ENCODE measurements at places on chromosomes 12 and 14.

DNA sequence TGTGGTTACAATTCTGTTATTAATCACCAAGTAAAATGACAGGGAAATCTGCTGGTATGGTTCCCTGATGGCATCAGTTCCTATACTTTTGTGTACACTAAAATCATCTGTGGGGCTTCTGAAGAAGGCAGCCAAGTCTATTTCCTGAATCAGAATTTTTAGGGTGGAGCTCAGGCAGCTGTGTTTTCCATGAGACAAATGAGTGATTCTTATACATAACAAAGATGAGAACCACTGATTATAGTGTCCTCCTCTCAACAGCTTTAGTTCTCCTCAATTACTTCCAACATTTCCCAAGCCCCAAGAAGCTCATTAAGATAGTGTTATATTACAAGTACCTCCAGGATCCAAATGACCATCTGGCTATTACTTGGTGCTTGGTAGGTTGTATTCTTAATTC lies 64.5 kb upstream of the USP44 start:
- DNase-seq, result no peak

DNA sequence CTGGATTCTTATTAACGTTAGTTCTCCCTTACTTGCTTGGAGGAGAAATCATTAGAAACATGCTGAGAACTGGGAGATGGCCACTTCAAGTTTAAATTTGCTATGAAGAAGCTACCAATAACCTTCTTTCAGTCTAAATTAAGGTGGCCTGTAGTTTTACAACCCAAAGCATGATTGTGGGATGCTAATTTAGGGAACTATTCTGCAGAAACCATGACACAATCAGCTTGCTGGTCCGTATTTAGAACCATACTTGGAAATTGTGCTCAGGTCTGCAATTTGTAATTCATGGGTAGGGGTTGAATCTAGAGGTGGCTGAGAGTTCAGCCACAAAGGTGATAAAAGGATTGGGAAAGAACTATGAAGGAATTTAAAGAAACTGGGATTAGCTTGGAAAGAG lies 405.7 kb downstream of the RAD51B start:
- no peak for DNase-seq

GRCh38 chr14:87767567-87767901 lies 225.4 kb downstream of the GALC start:
- no peak for DNase-seq

- DNase-seq, result no peak
Measured at GRCh38 chr12:130026608-130027176, 122.9 kb upstream of the TMEM132D start.

DNA sequence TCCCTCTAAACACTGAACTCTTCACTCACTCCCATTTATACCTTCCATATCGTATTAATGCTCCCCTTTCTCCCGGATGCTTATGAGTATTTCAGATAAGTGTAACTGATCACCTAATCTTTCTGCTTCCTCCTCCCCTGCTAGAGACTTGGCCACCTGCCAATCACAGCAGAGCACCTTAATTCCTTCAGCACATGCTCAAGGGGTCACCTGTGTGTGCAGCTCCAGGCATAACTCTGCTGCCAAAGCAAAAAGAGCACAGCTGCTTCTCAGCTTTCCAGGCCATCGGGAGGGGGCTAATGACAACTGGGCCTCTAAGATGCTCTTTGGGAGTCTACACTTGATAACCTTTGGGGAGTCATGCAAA lies 106.9 kb upstream of the DYRK2 start:
- no peak for DNase-seq

GRCh38 chr14:67738740-67739504 lies 37.2 kb downstream of the RDH12 start:
- no peak for DNase-seq

DNA sequence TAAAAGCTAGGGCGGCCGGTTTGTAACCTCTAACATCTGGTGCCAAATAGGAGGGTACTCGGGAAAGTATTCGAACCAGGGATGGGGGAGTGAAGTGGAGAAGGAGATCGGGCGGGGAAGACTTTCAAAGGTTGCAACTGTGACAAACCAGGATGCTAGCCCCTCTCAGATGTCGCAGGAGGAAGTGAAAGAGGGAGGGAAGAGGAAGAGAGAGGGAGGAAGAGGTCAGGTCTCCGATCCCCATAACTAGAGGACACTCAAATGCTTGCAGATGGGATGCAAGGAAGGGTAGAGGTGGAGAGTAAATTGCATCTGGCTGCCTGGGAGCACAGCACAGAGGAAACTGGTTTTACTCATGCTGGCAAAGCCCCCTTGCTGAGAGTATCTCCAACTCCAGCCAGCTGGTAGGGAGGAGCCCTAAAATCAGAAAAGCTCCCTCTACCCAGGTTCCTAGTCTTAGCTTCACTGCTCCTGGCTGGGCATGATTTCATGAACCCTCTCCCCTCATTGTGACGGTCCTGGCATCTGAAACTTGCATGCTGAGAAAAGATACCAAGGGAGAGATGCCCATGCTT lies 696.7 kb upstream of the TBX3 start:
- no peak for DNase-seq

DNA sequence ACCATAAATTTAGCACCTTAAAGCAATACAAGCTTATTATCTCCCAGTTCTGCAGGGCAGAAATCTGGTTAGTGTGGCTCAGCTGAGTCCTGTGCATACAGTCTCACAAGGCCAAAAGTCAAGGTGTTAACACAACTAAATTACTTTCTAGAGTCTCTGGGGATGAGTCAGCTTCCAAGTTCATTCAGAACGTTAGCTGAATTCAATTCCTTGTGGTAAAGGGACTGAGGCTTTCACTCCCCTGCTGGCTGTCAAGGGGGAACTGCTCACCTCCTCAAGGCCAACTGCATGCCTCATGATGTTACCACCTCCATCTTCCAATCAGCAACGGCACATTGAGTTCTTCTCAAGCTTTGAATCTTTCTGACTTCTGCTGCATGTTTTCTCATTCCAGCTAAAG lies 27.6 kb downstream of the EML5 start:
- DNase-seq, result no peak

- DNase-seq, result no peak
Measured at GRCh38 chr14:89454996-89455395, 38.0 kb upstream of the FOXN3 start.

DNA sequence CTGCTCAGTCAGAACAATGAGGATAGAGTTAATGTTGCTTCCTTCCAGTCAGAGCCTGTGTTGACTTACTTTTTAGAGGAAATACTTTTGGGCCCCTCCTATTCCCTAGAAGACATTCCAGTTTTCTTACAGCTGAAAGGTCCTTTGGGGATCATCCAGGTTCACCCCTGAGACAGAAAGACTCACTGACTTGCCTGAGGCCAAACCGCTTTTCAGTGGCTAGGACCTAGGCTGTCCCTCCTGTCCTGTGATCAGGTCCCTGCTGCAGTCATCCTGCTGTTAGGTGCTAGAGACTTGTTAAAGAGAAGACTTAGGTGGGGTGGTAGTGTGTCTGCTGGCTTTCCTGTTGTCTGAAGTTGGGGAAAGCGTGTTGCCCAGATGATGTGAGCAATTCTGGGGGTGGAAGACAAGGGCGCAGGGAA lies 39.6 kb downstream of the SUSD6 start:
- no peak for DNase-seq

DNA sequence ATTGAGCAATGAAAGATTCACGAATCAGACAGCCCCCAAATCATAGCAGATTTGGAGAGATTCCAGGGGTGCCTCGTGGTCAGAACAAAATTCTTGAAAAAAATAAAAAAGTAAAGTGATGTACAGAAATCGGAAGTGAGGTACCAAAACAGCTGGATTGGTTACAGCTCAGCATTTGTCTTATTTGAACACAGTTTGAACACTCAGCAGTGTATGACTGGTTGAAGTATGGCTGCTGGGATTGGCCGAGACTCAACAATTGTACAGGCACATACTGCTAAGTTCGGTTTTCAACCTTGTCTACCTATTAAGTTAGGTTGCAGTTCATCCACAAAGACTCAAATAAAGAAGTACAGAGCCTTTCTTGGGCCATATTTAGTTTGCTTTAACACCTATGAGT lies 865.4 kb upstream of the TMEM132C start:
- no peak for DNase-seq

Measured in stimulated activated CD8-positive, alpha-beta memory T cell treated with anti-CD3 and anti-CD28 coated beads, Interleukin-15, amount 100 ng/mL, for 4 hours (primary cell).